NCI-H446 treated with DMSO at 0.1 percent for 48 hours (cell line): ENCODE measurements at places on chromosomes 4 and X.

DNA sequence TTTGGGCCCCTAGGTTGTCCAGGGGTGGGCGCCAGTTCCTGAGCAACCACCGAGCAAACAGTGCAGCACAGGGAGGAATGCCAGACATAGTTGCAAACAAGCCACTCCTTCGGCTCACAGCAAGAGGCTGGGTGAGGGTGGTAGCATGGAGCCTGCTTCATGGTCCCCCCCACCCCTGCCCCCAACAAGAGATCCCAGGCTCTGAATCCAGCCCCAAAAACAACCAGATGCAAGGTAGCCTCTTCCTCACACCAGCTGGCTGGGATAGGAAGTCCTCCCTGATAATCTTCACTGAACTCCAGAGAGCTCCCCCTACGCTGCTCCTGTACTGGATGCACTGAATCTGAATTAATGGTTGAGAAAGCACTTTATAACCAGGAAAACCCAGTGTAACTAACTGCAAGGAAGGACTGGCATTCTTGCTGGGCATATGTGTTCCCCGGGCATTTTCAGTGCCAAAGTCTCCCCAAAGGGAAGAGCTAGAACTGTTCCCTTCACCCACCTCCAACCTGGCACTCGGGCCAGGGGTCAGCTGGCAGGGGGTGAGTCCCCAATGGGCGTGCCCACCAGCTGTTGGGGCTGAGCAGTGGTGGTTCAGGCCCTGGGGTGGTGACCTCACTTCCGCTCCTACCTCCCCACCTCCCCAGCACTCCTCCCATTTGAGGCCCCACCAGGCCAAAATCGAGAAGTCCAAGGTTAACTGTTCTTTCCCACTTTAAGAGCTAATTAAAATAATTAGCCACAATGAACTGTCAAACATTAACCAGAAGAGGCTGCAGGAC is 1.5 kb downstream of the ELF4 start:
- peak; percentile 33 for DNase-seq

DNA sequence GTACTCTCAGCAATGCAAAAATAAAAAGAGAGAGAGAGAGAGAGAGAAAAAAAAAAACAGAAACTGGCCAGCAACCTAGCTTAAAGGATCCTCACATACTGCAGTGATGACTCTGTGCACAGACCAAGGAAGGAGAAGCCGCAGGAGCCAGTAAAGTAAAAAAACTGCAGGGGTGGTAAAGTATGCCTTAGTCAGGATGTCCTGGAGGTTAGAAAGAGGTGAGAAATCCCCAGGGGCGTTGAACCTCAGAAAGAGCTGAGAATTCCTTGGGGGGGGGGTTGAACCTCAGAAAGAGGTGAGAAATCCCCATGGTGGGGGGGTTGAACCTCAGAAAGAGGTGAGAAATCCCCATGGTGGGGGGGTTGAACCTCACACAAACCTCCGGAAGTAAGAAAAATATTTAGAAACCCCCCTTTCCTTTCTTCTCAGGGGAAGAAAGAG is 48.0 kb downstream of the MAGEA9 start:
- DNase-seq, result no peak

DNA sequence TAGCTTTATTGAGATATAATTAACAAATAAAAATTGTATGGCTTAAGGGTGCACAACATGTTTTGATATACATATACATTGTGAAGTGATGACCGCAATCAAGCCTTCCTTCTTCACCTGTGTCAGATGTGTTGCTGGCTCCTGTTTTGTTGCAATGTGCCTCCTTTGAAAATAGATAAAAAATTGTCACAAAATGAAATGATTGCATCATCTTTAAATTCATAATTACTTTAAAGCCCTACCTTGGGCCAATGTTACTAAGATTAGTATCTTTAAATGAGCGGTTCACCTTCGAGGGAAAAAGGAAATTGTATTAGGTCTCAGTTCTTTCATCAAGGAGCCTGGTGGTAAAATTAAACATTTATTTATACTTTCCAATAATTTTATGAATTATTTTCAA is 77.3 kb downstream of the GPRIN3 start:
- no peak for DNase-seq

DNA sequence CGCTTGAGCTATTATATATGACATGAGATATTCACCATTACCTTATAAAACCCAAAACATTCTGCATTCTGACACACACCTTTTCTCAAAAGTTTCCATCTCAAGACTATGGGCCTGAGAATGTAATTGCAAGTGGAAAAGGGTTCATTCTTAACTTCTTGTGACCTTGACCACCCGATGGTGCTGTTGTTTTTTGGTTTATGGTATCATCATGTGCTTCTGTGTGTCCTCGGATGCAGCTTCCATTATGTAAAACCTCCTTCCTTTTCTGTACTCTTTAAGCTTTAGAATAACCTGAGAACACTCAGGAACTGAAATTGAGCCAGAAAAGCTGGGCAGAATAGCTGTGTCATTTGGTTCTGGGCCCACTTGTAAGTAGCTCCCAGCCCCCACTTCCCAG is 16.2 kb upstream of the PUDP start:
- DNase-seq, result no peak
